ENCODE measurements at places on chromosomes 1 and 21.

GRCh38 chr1:173127369-173128307 is 76.9 kb upstream of the TNFSF18 start:
- no peak for DNase-seq

DNA sequence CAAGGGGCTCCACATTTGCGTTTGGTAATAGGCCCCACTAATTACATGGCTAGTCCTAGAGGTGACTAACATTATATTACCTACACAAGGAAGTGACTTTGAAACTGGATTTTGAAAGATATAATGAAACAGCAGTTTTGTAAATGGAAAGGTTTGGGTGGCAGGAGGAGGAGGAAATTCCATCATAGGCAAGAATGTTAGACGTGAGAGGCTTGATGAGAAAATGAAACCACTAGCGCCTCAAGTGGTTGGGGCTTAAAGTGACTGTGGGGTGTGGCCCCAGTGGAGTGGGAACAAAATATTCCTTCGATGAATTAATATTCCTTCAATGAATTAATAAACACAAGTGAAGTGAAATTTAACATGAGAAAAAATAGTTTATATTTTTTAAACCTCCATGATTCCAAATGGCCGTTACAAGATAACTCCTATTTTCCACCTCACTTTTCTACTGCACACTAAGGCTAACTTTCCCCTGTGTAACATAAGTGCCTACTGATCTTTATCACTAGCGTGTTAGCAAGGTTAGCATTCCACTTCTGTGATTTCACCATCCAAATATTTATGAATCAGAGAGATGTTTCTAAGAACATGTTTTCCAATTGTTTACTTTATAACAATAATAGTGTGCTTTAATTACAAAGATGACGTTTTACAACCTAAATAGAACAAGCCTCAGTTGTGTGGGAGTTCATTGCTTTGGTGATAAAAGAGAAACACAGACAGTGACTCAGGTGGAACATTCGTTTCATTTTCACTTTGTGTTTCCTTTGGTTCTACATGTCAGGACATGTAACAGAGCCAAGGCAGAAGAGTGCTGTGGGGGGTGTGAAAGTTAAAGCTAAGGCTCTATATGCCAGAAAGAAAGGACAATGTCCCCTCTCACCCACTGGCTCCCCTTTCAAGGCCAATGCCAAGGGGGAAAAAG is 12.5 kb upstream of the ATF3 start:
- DNase-seq = no peak

DNA sequence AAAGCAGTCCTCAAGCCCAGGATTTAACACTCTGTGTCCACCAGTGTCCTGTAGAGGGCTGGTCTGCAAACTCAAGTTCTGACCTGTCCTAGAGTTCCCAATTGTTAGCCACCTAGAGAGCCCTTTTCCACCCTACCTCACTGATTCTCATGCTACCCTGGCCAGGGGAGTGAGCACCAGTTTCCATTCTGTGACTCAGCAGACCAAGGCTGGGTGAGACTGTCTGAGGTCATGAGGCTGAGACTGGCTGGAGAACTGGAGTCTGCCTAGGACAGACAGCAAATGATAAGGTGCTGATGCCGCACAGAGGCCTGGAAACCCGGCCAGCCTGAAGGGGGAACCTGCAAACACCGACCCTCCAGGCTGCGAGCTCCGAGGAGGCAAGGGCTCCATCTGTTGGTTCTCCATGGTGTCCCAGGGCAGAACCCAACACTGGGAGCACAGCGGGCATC is 13.7 kb downstream of the GLIS1 start:
- peak; percentile 41 for DNase-seq

DNA sequence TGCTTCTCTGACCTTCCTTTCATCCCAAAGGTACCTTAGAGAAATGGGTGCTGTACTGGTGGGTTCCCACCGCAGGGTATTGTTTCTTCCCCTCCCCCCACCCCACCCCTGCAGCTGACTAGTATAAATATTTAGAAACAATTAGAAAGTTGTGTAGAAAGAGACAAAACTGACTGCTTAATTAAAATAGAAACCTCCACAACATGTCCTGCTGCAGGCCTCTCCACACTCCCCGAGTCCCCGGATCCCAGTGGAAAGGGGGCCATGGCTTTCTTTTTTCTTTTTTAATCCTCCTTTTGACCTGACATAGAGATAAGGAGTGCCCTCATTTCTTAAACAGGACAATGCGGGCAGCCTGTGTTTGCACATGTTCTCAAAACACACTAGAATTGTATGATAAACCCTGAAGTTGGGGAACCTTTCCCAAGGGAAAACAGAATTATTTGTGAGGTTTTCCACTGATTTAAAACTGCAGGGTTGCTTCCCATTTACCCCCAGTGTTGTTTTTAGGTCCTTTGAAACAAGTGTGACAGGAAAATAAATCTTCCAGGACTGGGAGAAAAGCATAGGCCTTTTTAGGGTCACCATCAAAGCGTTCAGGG is 1.7 kb downstream of the RHOU start:
- DNase-seq = no peak

Data from 8988T (cell line).